ENCODE measurements at places on chromosomes 11 and 22. TPM values are rescaled to one million over a fixed set of nuclear protein-coding genes. Genes with fewer than 3 reads are reported as not detected.
A peak's percentile ranks its signal among the peaks of the same experiment; 100 is the strongest.

The IGSF22 gene
- total RNA-seq = 0.18 TPM

GRCh38 chr22:24105013-24105360 is 76.3 kb upstream of the SUSD2 start:
- no peak overlapping the region for H3K4me3 ChIP-seq
- H3K27ac ChIP-seq = peak overlapping the region; percentile 78
- H3K4me1 ChIP-seq = peaks cover 34% of the 10 kb centered on the region
- DNase-seq = no peak

The CTSW gene
- not detected for total RNA-seq

- no peak overlapping the region for H3K27ac ChIP-seq
- H3K36me3 ChIP-seq = peaks cover 15% of the 10 kb centered on the region
- peaks cover 25% of the 10 kb centered on the region for H3K4me1 ChIP-seq
- no peak for DNase-seq
Observed at GRCh38 chr11:61795876-61796526, 3.3 kb downstream of the FEN1 start.

- no peak overlapping the region for H3K4me3 ChIP-seq
- H3K27ac ChIP-seq = no peak overlapping the region
- no peak for DNase-seq
- H3K4me1 ChIP-seq = no peaks in the 10 kb centered on the region
Observed at GRCh38 chr11:71182791-71183677, 69.3 kb downstream of the SHANK2 start.

DNA sequence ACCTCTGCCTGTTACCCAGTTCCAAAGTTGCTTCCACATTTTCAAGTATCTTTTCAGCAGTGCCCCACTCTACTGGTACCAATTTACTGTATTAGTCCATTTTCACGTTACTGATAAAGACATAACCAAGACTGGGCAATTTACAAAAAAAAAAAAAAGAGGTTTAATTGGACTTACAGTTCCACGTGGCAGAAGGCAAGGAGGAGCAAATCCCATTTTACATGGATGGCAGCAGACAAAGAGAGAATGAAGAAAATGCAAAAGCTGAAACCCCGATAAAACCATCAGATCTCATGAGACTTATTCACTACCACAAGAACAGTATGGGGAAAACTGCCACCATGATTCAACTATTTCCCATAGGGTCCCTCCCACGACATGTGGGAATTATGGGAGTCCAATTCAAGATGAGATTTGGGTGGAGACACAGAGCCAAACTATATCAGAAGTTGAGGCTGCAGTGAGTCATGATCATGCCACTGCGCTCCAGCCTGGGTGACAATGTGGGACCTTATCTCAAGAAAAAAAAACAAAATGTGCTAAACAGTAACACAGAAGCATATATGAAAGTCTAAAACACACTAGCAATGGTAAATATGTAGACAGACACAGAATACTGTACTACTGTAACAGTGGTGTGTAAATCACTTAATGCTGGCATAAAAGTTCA is 190.3 kb upstream of the ZC3H12C start:
- no peak for DNase-seq
- H3K27ac ChIP-seq = no peak overlapping the region
- H3K27me3 ChIP-seq = no peaks in the 10 kb centered on the region
- H3K4me1 ChIP-seq = no peaks in the 10 kb centered on the region
- H3K4me3 ChIP-seq = no peak overlapping the region

GRCh38 chr22:36204632-36205015 is 3.0 kb upstream of the APOL4 start:
- DNase-seq = peak; percentile 63
- no peaks in the 10 kb centered on the region for H3K27me3 ChIP-seq
- H3K27ac ChIP-seq = peak overlapping the region; percentile 84
- peaks cover 9% of the 10 kb centered on the region for H3K4me1 ChIP-seq
- peak overlapping the region; percentile 41 for H3K4me3 ChIP-seq

GRCh38 chr11:115219376-115219775 is 284.8 kb downstream of the CADM1 start:
- no peaks in the 10 kb centered on the region for H3K36me3 ChIP-seq
- DNase-seq = no peak
- no peaks in the 10 kb centered on the region for H3K27me3 ChIP-seq
- no peak overlapping the region for H3K27ac ChIP-seq

The ACRV1 gene
- total RNA-seq = not detected

DNA sequence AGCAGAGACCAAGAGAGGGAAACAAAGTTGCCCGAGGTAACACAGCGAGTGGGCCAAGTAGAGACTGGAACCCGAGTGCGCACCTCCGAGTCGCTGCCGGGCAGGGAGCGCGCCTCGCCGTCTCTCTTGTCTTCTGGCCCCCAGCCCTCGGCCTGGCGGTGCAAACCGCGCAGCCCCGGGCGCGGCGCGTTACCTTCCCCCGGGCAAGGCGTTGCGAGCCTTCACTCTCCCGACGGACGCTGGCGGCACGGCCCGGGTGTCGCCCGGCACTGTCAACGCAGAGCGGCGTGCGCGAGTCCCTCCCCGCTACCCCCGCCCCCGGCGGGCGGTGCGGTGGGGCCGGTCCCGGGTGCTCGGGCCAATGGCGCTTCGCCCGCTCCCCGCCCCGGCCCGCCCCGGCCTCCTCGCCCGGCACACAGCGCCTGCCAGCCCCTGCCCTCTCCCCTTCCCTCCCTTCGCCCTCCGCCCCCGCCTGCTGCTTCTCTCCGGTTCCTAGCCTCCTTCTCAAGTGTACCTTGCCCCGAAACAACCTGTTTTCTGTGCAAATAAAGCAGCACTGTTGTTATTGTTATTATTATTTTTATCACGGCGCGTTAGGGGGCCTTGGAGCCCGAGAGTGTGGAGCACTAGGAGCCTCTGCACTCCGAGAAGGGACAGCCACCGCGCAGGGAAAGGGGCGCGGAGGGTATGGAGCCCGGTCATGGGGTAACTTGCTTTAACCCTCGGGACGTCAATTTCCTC is at the start of gene SYTL2:
Gene SYTL2 (minus strand): TSS at position 271 of the 741 bp plus-strand sequence. CDS start 53,416 bp downstream, outside the sequence.
- peaks cover 54% of the 10 kb centered on the region for H3K4me1 ChIP-seq
- peak; percentile 82 for DNase-seq
- peak within 1 kb of the TSS; percentile 79 for H3K27ac ChIP-seq
- peak within 1 kb of the TSS; percentile 61 for H3K4me3 ChIP-seq
- no peaks in the 10 kb centered on the region for H3K36me3 ChIP-seq
- H3K27me3 ChIP-seq = no peaks in the 10 kb centered on the region

The AMOTL1 gene
- 38.4 TPM for total RNA-seq

The MISFA gene
- total RNA-seq = not detected

GRCh38 chr11:68271023-68271780 is 571 bp downstream of the C11orf24 start:
- peak overlapping the region; percentile 94 for H3K27ac ChIP-seq
- H3K36me3 ChIP-seq = peaks cover 16% of the 10 kb centered on the region
- DNase-seq = peak; percentile 87

DNA sequence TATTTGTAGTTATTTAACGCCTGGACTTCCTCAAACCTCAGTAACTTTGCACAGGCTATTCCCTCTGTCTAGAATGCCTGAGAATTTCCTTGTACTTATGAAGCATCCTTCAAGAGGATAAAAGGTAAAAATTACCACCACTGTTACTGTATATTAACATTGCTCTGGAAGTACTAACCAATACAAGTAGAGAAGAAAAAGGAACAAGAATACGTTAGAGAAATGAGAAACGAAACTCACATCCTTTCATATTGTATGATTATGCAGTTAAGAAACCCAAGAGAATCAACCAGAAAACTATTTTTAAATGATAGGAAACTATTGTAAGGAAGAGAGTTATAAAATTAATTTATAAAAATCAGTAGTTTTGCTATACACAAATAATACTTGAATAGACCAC is 48.2 kb upstream of the OR5P2 start:
- H3K4me3 ChIP-seq = no peak overlapping the region
- H3K27ac ChIP-seq = no peak overlapping the region
- no peaks in the 10 kb centered on the region for H3K36me3 ChIP-seq
- no peaks in the 10 kb centered on the region for H3K27me3 ChIP-seq
